Substantia nigra (tissue), 51 donors: ENCODE measurements at places on chromosomes 2 and 18.

DNA sequence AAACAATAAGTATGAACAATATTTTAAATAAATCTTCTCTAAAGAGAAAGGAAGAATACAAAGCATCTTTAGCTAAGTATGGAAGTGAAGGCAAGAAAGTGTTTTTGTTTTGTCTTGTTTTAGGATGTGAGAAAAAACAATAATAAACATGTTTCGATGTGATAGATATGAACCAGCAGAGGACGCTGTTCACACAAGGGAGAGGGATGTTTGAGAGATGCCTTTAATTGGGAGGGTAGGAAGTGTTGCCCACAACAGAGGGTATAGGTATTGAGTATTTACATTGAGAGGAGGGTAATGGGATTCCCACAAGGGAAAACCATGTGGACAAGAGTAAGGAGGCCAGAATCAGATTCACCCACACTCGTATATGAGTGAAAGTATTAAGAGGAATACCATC lies 55.1 kb downstream of the CDH19 start:
- no peak for DNase-seq

GRCh38 chr2:138193416-138194213 lies 229.3 kb downstream of the HNMT start:
- DNase-seq, result no peak

GRCh38 chr18:77870199-77870598 lies 620.6 kb downstream of the GALR1 start:
- DNase-seq, result no peak

- DNase-seq, result no peak
Measured at GRCh38 chr2:235538981-235539380, 45.1 kb downstream of the AGAP1 start.

DNA sequence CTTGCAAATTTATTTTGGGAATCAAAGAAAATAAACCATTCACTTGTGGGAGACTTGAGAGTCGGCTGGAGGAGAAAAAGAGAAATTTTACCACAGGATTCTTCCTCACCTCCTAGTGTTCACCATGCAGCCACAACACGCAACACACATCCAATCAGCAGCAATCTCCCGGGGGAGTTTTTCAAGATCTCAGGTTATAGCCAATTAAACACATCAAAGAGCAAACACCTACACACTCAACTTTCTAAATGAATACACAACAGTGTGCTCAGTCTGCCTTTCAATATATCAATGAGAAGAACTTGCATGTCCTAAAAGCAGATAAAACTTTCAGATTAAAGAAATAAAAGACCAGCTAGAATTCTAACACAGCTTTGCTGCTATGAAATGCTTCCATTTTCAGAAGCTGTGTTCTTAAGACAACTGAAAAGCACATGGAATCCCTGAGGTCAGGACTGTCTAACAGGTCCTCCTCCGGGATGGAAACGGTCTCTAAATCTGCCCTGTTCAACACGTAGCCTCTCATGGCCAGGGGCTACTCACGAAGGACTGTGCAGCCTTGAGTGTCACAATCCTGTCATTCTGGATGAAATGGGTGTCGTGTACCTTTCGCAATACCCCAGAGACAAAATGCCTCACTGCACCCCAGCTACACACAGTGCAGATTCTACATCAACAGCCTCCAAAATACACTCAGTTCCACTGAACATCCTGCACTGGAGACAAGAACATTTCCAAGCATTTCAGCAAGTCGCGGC lies 84.2 kb downstream of the ZNF516 start:
- DNase-seq, result no peak

GRCh38 chr2:39870871-39871270 lies 91.8 kb upstream of the THUMPD2 start:
- DNase-seq, result no peak

GRCh38 chr2:135037831-135038230 lies 9.4 kb downstream of the MAP3K19 start:
- no peak for DNase-seq

DNA sequence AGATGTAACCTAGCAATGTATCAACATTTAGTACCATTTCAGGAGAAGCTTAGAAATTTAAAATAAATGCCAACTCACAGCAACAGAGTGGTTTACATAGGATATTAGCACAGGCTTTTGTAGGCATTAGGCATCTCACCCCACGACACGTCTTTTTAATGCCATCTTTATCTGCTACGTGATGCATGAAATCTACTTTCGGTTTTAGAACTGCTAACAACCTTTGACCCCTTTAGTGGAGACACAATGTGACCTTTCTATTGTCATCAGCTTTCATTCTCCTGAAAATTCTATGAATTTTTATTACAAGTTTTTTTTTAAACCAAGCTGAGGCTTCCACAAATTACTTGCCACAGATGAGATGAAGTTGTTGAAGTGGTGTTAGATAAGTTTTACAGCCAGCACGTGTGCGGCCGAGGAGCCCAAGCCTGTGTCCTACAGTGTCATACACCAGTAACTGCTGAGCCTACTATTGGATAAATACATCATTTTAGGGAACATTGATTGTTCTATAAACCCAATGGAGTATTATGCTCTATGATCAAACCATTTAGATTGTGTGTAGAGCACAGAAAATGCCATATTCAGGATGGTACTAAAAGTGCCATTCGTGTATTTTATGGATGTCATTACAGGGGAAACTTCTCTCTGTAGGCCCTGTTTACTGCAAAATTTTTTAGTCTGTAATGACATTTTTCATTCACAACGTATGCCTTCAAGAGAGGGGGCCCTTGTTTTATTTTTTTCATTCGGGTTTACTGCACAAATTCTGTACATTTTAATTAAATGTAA lies 151.6 kb downstream of the PTGR3 start:
- no peak for DNase-seq

- no peak for DNase-seq
Measured at GRCh38 chr2:17680119-17680518, 73.5 kb downstream of the SMC6 start.

DNA sequence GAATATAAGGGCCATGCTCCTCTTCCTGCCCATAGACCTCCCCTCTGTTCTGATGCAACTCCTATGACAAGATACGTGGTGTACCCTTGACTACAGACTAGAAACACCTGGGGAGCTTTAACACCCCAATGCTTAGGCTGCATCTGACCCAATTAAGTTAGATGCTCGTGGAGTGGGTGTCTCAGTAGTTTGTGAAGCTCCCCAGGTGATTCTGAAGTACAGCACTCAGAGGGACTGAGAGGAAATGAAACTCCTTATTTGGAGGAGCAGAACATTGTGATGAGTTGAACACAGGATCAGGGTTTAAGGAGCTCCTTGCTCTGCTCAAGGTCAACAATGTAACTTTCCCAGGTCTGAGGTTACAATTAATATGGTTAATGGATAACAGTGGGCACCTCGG lies 80.3 kb upstream of the TTC39C start:
- DNase-seq, result no peak

DNA sequence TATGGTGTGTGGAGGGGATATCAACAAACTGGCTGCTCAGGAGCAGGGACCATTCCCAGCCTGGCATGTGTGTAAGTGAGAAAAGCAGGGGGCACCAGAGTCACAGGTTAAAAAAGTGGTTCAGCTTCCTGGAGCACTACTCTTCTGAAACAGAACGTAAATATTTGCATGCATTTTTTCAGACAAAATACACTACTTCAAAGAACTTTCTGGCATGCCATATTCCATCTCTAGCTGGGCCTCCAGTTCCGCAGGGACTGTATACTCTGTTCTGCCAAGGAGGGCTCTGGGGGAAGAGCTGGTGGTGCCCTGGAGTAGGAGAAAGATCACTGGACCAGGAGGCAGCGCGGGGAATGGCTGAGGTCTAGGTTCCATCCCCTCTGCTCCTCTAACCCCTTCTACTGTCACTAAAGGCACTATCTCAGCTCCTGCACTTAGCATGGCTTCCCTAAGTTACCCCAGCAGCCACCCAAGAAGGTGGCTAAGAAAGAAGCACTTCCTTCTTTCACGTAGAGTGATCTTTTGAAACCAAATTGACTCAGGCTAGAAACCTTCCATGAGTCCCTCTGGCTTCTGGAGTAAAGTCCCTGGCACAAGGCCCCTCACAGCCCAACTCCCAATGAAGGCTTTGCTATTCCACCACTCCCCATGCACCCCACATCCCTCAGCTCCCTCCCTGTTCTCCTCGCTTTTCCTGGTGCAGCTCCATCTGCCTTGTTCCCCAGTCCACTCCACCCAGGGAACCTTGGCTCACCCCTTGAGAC lies 57.6 kb upstream of the CABLES1 start:
- no peak for DNase-seq

- no peak for DNase-seq
Measured at GRCh38 chr18:54117853-54118773, 106.4 kb downstream of the MBD2 start.

DNA sequence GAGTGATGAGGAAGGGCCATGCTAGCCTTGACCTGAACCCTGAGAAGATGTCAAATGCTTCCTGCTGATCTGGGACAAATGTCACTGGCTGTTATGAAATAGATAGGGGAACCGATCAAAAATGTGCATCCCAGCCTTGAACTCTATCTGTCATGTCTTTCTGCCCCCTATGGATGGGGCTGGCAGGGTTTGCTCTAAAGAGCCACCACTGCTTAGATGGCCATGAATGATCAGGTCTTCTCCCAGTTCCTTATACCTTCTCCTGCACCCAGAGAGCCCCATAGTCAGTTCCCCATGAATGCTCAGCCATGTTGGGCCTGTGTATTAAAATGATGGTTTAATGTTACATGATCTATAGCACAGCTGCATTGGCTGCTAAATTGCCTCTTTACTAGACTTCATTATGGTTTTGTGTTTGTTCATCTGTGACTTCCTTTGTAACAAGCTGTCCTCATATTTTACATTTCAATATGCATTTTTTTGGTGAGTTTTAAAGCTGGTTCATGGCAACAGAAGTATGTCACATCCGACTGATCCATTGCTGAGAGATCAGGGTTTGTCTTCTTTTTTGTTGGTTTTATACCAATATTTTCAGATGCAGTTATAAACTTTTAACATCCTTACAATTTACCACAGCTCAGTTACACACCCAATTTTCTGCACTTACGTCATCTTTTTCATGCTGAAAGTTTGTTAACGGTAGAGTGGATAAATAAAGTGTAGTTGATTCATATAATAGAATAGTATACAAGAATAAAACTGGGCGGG lies 56.3 kb upstream of the SMAD2 start:
- DNase-seq, result no peak

- no peak for DNase-seq
Measured at GRCh38 chr2:26782876-26783704, 2.8 kb upstream of the CENPA start.

GRCh38 chr2:54709336-54709809 lies 14.1 kb upstream of the EML6 start:
- no peak for DNase-seq

DNA sequence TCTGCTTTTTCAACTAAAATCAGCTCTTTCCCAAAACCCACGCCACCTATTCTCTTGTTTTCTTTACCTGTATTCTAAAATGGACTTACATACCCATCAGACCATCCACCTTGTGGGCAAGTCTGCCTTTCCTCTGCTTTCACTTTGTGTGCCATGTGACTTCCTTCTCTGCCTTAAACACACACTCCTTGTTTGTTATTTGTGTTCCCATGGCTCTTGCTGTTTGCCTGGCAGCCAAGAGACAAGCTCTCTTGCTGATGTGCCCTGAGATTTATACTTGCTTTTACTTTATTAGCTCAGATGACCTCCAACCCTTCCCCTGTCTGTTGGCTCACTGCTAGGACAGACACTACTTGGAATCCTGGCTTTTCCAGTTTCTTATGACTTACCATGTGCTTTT lies 309.7 kb upstream of the LRRTM4 start:
- DNase-seq, result no peak

DNA sequence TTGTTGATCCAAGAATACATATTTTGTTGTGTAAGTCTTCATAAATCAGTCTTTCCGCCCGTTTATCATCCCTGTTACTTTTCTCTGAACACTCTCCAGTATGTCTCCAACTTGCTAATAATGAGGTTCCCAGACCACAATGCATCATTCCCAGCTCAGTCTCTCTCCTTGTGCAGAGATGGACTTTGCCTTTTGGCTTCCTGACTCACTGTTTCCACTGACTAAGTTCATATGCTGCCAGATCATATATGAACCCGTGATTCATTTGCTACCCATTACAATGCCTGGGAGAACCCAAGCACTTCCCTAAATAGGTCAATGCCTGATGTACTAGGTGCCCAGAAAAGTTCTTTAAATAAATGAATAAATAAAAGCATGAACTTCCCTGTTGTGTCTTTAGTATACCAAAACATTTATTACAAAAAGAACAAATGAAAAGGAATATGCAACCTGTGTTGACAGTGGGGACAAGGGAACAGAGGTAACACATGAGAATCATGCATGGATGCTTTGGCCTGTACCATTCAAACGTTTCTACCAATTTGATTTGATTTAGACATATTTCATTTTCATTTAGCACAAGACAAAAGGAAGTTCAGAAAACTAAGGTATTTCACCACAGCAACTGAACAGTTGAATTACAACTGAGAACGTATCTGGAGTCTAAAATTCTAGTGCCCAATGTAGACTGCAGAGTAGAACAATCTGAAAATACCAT lies 215.4 kb upstream of the HNRNPA3 start:
- no peak for DNase-seq

DNA sequence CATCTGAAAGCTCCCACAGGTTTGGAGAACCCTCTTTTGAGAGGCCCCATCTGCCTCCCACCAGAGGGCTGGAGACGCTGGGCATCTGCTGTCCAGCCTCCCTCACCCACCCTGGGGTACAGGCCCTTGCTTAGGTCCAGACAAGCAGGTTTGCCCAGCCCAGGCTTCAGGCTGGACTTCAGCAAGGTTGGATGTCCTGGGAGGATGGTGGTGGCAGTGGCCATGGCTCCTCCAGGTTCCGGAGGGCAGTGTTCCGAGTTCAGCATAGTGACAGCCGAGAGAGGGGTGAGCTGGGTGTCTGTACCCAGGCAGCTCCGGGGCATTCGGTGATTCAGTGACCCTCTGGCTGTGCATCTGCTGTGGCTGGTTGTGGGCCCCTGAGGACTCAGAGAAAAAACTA lies 58.2 kb upstream of the HDAC4 start:
- no peak for DNase-seq

GRCh38 chr2:40554665-40555294 lies 102.9 kb upstream of the SLC8A1 start:
- no peak for DNase-seq

- DNase-seq, result no peak
Measured at GRCh38 chr18:46071653-46072375, at the start of gene PSTPIP2. Gene PSTPIP2, minus strand, starts transcription at chr18:46072260. Its CDS starts 72 bp downstream, at chr18:46072188.

DNA sequence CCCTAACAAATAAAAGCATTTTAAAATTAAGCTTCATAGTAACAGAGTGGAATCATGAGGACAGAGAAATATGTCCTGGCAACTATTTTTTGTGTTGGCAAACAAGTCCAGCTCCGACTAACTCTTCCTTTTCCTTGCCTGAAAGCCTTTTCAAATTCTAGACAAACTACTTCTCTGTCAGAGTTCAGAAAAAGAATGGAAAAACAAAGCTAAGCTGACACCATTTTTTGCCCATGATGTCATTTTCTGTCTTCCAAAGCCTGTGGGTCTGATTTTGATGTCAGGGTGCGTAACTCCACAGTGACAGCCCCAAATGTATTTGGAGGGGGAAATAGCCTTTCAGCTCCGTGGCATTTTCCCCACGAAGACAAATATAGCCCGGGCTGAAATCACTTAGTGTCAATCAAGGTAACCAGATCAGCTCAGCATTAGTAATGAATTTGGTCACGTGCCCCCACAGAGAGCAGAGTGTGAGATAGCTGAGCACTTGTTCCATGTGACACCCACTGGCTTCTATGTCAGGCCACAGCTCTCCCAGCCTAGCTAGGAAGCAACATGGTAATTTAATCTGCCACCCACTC lies 233.0 kb upstream of the SIX2 start:
- no peak for DNase-seq
